ENCODE measurements at places on chromosomes 2 and 18.
A peak's percentile ranks its signal among the peaks of the same experiment; 100 is the strongest.

DNA sequence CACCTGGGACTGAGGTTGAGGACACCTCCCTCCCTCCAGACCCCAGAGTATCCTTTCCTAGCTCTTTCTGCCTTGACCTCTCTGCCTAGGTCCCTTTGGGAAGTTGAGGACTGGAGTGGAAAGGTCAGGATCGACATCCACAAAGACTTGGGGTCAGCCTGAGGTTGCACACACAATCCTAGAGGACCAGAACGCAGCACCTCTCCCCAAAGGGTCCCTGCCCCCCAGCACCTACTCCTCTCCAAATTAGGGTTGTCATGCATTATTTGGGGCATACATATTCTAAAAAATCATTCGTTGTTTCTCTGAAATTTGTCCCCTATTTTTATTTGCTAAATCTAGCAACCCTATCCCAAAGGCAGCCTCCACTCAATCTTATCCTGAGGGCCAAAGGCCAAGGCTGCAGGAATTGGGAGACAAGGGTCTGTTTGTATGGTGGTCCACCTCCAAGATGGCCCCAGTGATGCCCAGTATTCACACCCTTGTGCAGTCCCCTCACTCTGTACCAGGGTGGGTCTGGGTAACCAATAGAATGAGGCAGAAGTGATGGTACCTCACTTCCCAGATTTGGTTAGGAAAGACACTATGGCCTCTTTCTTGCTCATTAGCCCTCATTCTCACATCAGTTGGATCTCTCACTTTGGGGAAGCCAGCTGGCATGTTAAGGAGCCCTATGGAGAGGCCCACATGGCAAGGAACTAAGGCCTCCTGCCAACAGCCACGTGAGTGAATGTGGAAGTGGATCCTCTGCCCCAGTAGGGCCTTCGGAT, 3.5 kb upstream of the CHRNG start:
- DNase-seq = peak; percentile 25
- peaks cover 3% of the 10 kb centered on the region for H3K36me3 ChIP-seq
- H3K4me3 ChIP-seq = no peak overlapping the region
- H3K27ac ChIP-seq = no peak overlapping the region

DNA sequence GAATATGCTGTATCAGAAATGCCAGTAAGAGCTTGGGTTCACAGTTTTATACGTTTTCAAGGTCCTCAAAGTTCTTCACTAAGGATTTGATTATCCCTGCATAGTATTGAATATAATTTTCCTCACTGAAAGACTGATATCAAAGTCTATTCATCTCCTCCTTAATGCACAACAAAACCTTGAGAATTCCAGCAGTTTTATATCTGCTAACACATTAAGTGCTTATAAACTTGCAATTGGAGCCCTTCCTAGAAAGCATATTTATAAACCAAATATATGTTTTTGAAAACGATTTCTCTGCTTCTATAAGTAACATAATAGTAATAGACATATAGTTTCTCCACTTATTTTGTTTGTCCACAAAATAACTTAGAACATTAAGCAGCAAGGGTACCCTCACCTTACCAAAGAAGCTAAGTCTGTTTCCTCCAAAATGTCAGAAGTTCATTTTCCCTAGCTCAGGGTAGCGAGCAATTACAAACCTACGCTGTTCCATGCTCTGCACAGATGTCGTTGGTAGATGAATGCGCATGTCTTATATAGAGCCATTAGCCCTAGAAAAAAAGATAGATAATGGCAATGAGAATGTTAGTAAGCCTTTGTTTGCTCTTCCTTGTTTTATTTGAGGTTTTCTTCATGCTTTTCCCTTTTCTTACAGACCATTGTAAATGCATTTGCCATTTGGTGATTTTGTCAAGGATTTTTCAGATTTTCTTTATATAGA, 213.2 kb downstream of the RBM43 start:
- DNase-seq = no peak
- no peaks in the 10 kb centered on the region for H3K36me3 ChIP-seq
- no peaks in the 10 kb centered on the region for H3K4me1 ChIP-seq
- peaks cover 3% of the 10 kb centered on the region for H3K27me3 ChIP-seq
- H3K4me3 ChIP-seq = no peak overlapping the region

GRCh38 chr2:196549052-196549451, 90.5 kb upstream of the CCDC150 start:
- no peak overlapping the region for H3K4me3 ChIP-seq
- no peak overlapping the region for H3K27ac ChIP-seq
- peaks cover 18% of the 10 kb centered on the region for H3K27me3 ChIP-seq
- H3K36me3 ChIP-seq = peaks cover 1% of the 10 kb centered on the region

- peaks cover 4% of the 10 kb centered on the region for H3K27me3 ChIP-seq
- H3K4me3 ChIP-seq = no peak overlapping the region
- no peaks in the 10 kb centered on the region for H3K36me3 ChIP-seq
Measured at GRCh38 chr2:71807581-71808451, 339.8 kb downstream of the CYP26B1 start.

DNA sequence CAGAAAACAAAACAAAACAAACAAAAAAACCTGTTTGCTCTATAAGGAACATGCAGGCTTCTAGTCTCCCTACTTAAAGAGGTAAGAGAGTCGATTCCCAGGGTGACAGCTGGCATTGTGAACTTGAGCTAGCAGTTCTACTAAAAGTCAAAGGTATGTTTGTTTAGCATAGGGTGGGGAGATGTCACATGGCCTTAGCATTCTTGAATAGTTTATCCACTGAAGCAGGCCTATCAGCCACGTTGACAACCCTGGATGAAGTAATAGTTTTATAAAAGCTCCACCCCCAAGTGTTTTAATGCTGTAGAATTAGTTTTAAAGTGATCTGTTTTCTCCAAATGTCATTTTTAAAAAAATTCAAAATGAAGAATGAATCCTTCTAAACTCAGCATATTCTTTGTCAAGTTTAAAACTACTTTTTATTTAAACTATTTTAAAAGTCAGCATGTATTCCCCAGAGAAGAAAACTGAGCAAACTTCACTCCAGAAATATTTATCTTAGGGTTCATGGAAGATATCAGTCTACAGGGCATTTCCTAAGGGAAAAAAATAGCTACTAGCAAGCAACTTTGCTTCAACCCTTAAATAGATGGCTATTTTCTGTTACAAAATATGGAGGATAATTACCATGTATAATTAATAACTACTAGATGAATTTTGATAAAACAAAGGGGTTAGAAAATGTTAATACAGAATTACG, 1.7 kb downstream of the MYOM1 start:
- no peak for DNase-seq
- peaks cover 3% of the 10 kb centered on the region for H3K27me3 ChIP-seq
- no peak overlapping the region for H3K27ac ChIP-seq

DNA sequence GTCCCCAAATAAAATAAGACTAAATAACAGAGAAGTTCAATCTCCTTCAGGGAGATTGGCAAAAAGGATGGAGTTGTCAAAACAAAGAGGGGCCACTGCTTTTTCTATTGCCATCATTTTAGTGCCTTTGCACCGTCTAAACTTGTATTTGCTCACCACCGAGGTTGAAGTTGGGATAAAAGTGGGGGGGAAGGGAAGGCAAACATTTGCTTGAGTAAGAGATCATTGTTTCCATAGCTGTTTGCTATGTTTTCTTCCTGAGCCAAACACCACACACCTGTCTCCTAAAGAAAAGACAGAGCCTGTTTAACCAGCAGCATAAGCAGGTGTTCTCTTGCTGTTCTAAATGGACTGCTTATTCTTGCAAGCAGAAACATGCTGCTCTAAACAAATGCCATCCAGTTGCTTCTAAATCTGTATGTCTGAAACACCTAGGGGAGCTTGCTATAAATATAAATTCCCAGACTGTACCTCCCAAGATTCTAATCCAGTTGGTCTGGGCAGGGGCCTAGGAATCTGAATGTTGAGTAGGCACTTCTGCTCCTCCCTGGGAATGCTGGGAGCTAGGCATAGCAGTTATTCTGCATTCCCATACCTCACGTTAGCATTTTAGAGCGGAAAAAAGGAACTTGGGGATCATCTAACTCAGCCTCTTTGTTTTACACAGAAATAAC, 179.4 kb upstream of the ARL4C start:
- H3K36me3 ChIP-seq = no peaks in the 10 kb centered on the region
- no peaks in the 10 kb centered on the region for H3K4me1 ChIP-seq
- H3K27me3 ChIP-seq = peaks cover 14% of the 10 kb centered on the region
- no peak overlapping the region for H3K27ac ChIP-seq

DNA sequence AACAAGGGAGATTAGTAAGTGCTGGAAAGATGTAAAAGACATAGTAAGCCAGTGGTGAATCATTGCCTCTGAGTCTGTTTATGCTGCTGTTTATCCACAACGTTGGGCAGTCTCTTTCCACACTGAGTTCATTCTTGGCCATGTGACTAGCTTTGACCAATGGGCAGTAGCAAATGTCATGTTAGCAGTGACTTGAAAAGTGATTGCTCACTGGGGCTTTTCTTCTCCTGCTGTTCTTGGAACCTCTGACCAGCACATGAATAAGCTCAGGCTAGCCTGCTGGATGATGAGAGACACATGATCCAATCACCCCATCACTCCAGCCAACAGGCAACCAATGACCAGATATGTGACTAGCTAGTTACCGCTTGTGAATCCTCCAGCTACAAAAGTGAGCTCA, 360.4 kb downstream of the SLC4A3 start:
- no peak for DNase-seq
- no peak overlapping the region for H3K27ac ChIP-seq
- H3K27me3 ChIP-seq = no peaks in the 10 kb centered on the region
- H3K36me3 ChIP-seq = no peaks in the 10 kb centered on the region
- no peaks in the 10 kb centered on the region for H3K4me1 ChIP-seq

DNA sequence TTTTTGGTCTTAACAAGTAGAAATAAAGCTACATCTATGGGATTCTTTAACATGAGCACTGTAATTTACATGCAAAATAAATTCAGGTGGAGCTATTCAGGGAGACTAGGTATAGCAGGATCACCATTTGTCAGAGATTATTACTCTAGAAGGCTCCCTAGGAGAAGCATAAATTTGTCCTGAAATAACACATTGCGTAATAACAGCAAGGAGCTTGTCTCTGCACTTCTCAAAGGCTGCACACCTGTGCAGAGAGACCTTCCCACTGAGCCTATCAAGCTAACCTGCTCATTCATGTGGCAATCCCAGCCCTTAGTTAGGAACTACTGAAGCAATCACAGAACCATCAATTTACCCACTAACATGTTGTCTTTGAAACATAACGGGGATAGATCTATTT, 437.4 kb upstream of the MC4R start:
- no peak overlapping the region for H3K4me3 ChIP-seq
- DNase-seq = no peak
- no peaks in the 10 kb centered on the region for H3K4me1 ChIP-seq
- H3K36me3 ChIP-seq = no peaks in the 10 kb centered on the region

- H3K4me1 ChIP-seq = no peaks in the 10 kb centered on the region
- H3K4me3 ChIP-seq = no peak overlapping the region
- no peaks in the 10 kb centered on the region for H3K27me3 ChIP-seq
- H3K27ac ChIP-seq = no peak overlapping the region
Measured at GRCh38 chr2:183259921-183260320, 135.7 kb downstream of the NUP35 start.

GRCh38 chr2:207534417-207534816, 4.7 kb downstream of the CREB1 start:
- no peak for DNase-seq
- no peaks in the 10 kb centered on the region for H3K27me3 ChIP-seq
- H3K4me3 ChIP-seq = peak overlapping the region; percentile 54
- H3K27ac ChIP-seq = peak overlapping the region; percentile 54
- peaks cover 28% of the 10 kb centered on the region for H3K4me1 ChIP-seq

Data from activated naive CD8-positive, alpha-beta T cell treated with anti-CD3 and anti-CD28 coated beads, Interleukin-2, amount 10 ng/mL, durations not matched to agents 7 days and 5 days (primary cell).